Activated gamma-delta T cell treated with Interleukin-2 at 50 U/mL for 16 hours (primary cell): ENCODE measurements at places on chromosomes 11 and 22.

- no peak for DNase-seq
Measured at GRCh38 chr11:19766810-19767209, 54.2 kb downstream of the NAV2 start.

GRCh38 chr22:30159561-30160353, 79.5 kb downstream of the HORMAD2 start:
- no peak for DNase-seq

DNA sequence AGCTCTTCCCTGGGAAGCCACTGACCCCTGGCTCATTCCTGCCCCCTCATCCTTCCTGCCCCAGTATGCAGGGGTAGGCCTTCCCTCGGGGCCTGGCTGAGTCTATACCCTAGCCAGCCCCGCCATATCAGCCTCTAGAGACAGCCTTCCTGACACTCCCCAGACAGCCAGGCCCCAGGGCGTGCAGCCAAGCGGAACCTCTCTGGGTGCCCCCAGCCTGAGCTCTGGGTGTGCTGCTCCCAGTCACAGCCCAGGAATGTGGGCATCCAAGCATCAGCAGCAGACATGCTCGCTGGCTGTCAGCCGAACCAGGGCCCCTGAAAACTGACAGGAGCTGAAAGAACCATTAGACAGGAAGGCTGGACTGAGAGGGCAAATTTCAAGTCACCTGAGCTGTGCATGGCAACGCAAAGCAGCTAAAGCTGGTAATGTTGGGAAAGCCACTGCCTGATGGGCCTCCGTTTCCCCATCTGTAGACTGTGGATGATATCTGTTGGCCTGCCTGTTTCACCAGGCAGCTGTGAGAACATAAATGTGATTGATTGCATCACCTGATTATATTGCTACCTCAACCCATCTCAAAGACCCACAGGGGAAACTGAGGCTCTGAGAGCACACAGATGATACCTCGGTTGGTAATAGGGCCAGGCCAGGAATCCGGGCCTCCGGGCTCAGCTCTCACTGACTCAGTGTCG, 93.2 kb downstream of the LRRC32 start:
- DNase-seq, result no peak

DNA sequence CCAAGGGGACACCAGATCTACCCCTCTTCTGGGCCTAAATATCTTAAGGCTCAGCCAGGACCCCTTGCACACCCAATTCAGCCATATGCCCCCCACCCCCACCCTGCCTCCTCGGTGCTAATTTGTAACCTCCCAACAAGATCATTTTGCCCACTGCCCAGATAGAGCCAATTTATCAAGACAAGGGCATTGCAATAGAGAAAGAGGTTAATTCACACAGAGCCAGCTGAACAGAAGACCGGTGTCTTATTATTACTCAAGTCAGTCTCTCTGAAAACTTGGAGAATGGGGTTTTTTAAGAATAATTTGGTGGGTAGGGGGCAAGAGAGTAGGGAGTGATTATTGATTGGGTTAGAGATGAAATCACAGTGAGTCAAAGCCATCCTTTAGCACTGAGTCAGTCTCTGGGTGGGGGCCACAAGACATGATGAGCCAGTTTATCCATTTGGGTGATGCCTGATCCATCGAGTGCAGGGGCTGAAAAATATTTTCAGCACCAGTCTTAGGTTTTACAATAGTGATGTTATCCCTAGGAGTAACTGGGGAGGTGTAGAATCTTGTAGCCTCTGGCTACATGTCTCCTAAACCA, 9.9 kb upstream of the CAPN5 start:
- DNase-seq, result no peak

- no peak for DNase-seq
Measured at GRCh38 chr11:118572981-118573550, 857 bp downstream of the ARCN1 start.

- no peak for DNase-seq
Measured at GRCh38 chr22:42022162-42022847, 23.7 kb downstream of the WBP2NL start.

DNA sequence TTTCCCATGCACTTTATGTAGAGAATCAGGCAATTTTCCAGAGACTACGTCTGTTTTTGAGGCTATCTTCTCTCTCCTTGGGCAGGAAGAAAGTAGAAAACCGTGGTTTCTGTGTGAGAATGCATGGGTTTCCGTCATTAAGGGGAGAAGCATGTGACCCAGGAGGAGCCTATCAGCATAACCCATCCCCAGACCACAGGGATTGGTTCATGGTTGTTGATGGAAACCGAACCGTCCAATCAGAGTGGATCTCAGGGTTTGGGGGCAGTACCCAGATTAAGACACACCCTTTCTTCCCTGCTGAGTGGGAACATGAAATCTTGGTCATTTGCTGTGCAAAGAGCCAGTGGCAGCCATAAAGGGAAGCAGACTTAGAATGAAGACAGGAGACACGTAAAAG, 517.8 kb downstream of the MN1 start:
- no peak for DNase-seq

GRCh38 chr11:121762820-121763219, 310.1 kb upstream of the SORL1-AS1 start:
- no peak for DNase-seq

DNA sequence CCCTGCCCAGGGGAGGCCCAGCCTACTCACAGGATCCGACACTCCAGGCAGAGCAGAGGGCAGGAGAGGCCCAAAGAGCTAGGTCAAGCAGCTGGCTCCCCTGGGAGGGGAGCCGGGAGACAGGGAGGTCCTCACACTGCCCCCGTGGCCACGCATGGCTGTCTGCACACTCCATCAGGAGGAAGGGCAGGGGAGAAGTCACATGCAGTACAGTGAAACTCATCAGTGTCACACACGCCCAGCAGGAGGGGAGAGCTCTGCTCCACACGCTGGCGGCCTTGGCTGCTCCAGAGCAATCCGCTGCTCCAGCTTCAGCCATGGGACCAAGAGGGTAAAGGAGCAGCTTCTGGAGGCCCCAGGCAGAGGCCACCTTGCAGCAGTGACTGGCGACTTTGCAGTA, 14.3 kb downstream of the TCIRG1 start:
- DNase-seq, result no peak

DNA sequence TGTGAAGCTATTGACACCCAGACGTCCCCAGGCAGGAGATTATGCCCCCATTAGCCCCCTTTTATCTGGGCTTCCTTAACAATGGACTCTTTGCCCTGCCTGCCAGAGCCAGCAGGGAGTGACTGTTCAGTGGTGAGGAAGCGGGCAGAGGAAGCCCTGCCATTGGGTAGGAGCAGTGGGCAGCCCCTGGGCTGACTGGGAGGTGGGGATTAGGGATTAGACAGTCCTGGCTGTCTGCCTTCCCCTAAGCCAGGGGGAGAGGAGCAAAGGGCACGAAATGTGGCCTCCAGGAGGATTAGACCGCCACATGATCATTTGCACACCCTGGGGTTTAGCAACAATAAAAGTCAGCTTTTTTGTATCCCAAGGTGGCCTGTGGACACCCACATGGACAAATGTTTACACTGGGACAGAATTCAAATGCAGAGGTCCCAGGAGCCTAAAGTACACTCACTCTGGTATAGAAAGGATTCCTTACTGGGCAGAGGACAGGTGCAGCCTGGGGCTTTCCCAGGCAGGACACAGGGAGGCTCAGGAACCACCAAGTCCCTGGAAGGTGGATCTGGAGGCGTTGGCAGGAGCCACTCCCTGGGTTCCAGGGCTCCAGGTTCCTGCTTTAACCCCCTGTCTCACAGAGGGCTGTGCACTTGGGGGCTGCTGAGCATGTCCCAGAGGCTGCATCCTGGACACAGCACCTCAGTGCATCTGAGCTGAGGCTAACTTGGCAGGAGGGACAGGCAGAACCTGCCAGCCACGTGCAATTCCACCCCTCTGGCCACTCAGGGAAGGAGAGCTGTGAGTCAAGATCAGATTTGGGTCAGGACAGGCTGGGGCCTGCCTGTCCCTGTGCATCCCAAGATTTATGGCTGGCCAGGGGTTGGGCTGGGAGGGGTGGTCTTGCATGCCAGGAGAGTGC, 2.1 kb downstream of the PNPLA3 start:
- DNase-seq, result no peak

DNA sequence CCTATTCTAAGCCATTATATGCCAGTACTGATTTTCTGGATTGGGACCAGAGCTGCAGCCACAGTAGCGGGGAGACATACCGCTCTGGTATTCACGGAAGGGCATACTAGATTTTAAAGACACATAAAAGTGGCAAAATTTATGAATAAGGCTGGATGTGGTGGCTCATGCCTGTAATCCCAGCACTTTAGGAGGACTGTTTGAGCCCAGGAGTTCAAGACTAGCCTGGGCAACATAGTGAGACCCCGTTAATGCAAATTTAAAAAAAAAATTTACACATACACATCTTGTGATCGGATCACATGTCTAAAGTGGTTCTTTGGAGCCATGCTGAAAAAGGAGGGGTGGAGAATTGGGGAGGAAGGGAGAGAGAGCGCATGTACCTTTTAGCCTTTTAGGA, 9.0 kb downstream of the RPL27A start:
- no peak for DNase-seq

DNA sequence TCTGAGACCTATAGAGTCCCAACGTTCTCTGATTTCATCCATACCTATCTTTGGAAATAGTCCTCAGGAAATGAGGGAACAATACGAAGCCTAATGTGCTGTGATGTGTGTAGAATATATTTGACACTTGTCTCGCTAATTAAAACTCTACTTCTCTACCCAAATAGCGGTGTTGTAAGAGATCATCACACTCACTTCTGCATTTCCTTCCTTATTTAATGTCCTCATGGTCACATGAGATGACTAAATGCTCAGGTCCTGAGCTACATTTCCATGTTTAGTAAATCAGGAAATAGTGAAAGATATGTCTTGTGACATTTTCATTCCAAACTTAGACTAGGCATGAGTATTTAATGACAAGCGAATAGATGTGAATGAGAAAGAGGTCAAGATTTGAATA, 112.3 kb downstream of the MAML2 start:
- DNase-seq, result no peak

DNA sequence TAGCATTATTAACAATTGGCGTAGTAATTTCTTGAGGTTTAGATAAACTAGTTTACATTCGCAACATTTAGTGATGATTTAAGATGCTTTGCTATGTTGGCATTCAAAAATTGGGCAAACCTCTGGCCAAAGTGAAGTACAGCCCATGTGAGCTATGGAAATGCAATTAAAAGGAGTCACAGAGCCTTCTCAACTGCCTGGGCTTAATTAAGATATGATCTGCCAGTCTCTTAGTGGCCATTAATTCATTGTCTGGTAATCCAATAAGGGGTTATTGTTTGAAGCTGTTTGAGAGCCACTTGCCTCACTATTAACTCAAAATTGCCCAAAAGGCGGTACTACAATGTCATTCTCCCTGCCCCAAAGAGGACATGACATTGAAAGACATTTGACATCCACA, 608.9 kb downstream of the NTM start:
- no peak for DNase-seq
